Activated CD4-positive, alpha-beta T cell treated with anti-CD3 and anti-CD28 coated beads, Interleukin-10, Interleukin-2, amounts not matched to agents 100 ng/mL and 50 ng/mL, durations not matched to agents 16 hours and 8 hours (primary cell): ENCODE measurements at places on chromosomes 12 and 14.

GRCh38 chr14:72513965-72514659 is 379.8 kb downstream of the DPF3 start:
- DNase-seq = peak; percentile 51

- DNase-seq = no peak
Measured at GRCh38 chr12:91017511-91018263, 12.9 kb upstream of the EPYC start.

DNA sequence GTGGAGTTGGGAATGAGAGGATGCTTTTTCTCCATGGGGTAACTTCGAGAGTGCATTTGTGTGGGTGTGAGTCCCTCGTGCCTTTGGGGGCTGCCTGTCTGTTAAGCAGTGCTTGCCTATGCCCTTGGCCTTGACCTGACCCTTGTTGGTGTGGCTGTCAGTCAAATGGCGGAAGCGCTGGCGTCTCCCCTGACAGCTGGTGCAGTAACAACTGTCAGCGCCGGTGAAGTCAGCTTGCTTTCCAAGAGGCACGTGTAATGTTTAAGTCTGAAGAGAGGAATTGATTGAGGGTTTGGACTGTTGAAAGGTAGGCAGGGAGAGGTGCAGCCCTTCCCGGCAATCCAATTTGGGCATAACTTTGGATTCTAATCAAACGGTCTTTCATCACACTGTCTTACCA is 211.3 kb downstream of the AACS start:
- no peak for DNase-seq

GRCh38 chr12:99767809-99768208 is 120.3 kb downstream of the GARIN6 start:
- peak; percentile 19 for DNase-seq

DNA sequence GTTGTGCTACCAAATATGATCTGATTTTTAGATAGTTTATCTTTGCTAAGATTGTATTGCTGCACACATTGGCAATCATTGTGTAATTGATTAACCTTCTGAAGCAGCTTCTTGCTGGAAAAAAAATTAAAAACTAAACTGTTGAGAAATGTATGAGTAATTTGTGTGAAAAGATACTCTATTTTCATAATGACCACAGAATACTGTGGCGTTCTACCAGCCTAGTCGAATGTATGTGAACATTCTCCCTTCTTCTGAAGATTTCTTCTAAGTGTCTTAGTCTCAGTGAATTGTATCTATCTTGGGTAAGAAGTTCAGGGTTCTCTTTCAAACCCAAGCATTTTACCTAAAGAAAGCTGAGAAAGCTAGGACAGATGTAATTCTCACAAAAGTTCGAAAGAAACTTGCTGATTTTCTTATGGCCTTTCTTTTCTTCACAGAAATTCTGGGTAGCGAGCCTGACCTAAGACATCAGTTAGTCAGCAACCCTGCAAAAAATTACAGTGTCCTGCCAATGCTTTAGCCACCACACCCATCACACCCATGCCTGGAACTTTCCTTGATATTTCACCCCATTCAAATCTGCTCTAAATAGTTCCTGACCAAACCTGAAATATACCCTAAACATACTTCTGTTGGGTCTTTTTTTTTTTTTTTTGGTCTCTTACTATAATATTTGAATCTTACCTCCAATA is 27.1 kb upstream of the C12orf71 start:
- DNase-seq = peak; percentile 63

DNA sequence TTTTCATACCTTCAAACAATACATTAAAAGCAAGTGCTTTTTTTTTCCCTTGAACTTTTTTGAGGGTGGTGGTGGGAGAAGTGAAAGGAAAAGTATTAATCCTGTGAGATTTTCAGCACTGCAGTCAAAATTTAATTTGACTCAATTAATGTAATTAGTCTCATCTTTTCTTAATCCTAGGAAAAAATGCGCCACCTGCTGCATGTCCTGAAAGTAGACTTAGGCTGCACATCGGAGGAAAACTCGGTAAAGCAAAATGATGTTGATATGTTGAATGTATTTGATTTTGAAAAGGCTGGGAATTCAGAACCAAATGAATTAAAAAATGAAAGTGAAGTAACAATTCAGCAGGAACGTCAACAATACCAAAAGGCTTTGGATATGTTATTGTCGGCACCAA is 52.2 kb downstream of the SPATA7 start:
- no peak for DNase-seq

DNA sequence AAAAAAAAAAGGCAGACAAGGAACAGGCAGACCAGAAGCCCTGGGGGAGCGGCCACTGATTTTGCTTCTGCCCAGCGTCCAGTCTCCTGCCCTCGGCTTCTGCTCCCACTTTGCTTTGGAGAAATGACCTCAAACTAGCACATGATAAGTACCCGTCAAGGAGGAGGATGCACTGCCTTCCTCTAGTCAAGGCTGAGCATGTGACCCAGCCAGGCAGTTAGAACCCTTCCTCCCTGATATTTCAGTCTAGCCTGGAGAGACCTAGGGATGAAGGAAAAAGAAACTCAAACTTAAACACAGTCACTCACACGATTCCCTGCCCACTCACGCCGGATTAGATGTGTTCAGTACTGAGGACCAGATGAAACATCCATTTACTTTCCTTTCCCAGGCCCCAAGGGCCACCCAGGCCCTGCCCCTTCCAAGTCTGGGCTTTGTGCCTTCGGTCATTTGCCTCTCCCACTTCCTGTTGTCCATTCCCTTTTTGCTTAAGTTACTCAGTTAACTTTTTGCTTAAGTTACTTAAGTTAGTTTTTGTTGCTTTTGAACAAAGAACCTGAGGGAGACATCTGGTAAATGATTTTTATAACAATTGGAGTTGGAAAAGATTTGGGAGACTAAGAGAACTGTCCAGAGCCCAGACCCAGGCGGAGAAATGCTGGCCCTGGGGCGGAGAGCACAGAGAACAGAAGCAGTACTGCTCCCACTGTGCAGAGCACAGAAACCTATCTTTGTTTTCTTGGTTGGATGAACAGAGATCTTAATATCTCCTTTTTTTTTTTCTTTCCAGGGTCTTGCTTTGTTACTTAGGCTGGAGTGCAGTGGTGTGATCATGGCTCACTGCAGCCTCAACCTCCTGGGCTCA is 23.0 kb upstream of the TTC7B start:
- DNase-seq = no peak

DNA sequence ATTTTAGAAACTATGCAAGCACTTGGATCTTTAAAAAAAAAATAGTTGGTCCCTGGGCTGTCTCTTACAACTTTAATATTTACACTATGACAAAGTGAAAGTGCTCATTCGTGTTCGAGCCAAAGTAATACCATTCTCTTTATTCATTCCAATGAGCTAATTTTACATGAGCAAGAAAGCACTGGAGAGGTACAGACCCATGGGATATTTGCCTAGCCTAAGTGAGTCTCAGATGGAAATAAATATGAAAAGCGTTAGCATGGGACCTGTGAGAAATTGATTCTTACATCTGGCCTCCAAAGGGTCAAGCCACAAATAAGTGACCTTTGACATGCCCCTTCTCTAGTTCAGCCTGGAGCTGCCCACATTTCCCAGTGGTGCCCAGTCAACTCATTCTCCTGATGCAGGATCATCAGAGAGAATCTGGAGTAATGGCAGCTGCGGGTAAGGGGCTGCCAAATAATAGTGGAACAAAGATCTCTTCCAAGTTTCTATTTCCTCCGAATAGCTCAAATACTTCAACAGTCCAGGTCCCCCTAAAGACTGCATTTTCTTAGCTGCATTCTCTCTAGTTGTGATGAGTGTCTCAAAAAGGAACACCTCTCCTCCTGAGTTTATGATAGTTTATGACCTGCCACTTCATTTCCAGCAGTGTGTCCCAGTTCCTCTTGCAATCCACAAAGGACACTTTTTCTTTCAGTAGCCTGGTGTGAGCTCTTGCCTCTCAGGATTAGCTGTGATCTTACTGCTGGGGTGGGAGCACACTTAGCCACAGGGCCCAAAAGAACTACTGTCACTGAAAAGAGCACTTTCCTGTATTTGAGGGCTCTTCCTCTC is 208.2 kb downstream of the DAD1 start:
- DNase-seq = no peak

GRCh38 chr14:26663506-26663905 is 65.7 kb upstream of the NOVA1 start:
- no peak for DNase-seq

- DNase-seq = no peak
Measured at GRCh38 chr14:75283833-75284563, 5.4 kb downstream of the FOS start.

- DNase-seq = peak; percentile 30
Measured at GRCh38 chr12:2627835-2628191, 167.0 kb upstream of the FKBP4 start.

DNA sequence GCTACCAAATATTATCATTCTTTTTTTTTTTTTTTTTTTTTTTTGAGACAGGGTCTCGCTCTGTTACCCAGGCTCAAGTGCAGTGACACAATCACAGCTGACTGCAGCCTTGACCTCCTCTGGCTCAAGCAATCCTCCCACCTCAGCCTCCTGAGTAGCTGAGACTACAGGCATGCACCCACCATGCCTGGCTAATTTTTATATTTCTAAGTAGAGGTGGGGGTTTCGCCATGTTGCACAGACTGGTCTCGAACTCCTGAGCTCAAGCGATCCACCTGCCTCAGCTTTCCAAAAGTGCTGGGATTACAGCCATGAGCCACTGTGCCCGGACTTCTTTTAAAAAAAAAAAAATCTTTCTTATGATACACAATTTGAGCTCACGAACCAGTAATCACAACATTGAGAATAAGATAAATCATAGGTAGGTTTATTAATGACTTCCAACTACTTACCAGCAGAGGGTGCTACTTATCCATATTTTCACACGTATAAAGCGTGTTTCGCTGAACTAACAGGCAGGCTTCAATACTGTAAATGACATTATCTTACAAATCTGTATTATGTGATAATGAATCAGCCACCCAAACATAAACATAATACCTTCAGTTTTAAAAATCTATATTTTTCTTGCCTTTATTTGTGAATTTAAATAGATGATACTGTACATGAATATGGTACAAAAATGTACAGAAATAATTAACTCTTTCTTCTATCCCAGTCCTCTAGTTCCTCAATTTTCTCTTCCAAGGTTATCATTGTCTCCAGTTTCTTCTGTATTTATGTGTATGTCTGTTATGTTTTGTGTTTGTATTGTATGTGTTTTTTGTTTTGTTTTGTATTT is 42.5 kb upstream of the BCAT1 start:
- peak; percentile 73 for DNase-seq

GRCh38 chr12:112121780-112122565 is 3.4 kb upstream of the TRAFD1 start:
- no peak for DNase-seq

DNA sequence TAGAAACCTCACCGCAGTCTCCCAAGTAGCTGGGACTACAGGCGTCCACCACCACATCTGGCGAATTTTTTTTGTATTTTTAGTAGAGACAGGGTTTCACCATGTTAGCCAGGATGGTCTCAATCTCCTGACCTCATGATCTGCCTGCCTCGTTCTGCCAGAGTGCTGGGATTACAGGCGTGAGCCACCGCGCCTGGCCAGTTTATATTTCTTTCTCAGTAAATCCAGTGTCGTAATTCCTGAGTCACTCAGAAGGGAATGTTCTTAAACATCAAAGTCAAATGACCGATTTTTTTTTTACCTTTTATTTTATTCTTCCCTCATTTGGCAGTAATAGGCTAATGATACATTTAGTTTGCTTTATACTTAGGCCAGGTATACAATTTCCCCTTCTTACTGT is 80.5 kb downstream of the FBXO33 start:
- DNase-seq = no peak

GRCh38 chr12:55847603-55848291 is 5.0 kb upstream of the MMP19 start:
- peak; percentile 44 for DNase-seq

GRCh38 chr12:89567691-89568239 is 41.9 kb upstream of the POC1B start:
- DNase-seq = no peak
